ENCODE measurements at places on chromosomes 13 and 19. TPM values are rescaled to one million over a fixed set of nuclear protein-coding genes. Genes with fewer than 3 reads are reported as not detected.

Gene ZNF296
- total RNA-seq = 1.2 TPM

Gene C19orf67
- total RNA-seq = 0.14 TPM

Gene PROZ
- not detected for total RNA-seq

Gene NCAN
- total RNA-seq = under 0.01 TPM

Gene AMH
- total RNA-seq = 0.34 TPM

Gene NUMBL
- total RNA-seq = 24.3 TPM

Gene ZNF536
- total RNA-seq = not detected

Gene ECSIT
- total RNA-seq = 34.9 TPM

Gene MEGF8
- total RNA-seq = 14.7 TPM

Gene FKBP8
- 204 TPM for total RNA-seq

Gene DENND1C
- total RNA-seq = 0.07 TPM
